Epithelial cell of proximal tubule (primary cell): ENCODE measurements at places on chromosomes 3 and 15.
A peak's percentile ranks its signal among the peaks of the same experiment; 100 is the strongest.

GRCh38 chr3:185114756-185115155 is 38.1 kb downstream of the C3orf70 start:
- DNase-seq: no peak

DNA sequence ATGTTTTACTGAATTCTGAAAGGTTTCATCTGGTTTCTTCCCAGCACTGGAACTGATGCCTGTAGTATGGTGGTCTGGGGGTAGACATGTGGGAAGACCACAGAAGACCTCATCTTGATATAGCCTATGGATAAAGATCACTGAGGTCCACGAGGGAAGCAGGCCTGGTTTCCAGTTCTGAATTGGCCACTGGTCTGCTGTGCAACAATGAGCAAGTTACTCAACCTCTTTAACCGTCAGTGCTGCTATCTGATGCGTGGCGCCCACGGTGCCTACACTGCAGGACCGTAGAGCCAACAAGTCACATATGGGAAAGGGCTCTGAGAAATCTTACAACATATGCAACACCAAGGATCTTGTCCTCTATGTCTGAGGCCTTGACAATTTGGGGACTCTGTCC is 13.3 kb downstream of the TLE3 start:
- no peak for DNase-seq

DNA sequence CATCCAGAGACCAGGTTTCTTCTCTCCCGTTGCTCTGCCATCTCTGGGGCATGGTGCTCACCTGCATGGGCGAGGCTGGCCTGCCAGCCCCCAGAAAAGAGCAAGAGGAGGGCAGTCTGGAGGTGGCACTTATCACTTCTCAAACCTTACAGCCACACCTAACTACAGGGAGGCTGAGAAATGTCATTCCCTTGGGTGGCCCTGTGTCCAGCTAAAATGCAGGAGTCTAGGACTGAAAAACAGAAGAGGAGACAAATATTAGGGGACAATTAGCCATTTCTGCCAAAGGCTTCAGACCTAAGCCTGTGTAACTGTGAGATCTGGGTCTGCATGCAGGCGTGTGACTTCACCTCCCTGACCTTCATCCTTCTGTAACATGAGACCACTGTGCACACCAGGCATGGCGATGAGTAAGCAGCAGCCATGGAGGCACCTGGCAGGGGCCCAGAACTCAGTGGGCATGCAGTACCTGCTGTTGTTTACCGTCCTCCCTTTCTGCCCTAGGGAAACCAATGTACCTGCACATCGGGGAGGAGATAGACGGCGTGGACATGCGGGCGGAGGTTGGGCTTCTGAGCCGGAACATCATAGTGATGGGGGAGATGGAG is 83.4 kb downstream of the MESD start:
- peak; percentile 12 for DNase-seq

- no peak for DNase-seq
Observed at GRCh38 chr15:95327183-95327525, 1003.3 kb upstream of the NR2F2 start.

DNA sequence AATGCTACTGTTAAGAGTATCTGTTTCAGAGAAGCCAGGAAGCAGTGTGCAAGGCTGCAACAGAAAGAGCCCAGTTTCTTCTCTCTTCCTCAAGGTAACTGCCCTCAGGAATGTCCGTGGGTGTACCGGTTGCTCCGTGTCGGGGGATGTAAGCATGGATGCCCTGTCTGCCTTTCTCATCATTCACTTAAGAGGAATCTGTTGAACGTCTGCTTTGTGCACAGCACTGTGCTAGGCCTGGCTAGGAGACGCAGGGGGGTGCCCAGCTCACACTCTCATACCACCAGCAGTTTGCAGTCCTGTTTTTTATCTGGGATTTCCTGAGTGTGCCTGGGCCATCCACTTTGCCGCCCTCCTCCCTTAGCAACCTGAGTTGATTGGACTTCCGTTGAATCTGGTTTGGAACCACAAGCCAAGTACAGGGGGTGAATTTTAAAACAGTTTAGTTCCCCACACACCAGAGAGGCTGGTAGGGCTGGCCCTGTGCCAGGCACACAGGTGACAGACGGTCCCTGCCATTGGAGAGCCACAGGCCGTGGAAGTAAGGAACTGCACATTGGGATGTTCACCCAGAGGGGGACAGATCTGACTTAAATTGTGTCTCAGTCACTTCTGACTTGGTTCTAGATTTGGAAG is 11.2 kb downstream of the BOC start:
- DNase-seq: no peak

- DNase-seq: no peak
Observed at GRCh38 chr3:67863869-67864268, 209.5 kb upstream of the SUCLG2 start.
